ENCODE measurements at places on chromosomes 4 and X.

DNA sequence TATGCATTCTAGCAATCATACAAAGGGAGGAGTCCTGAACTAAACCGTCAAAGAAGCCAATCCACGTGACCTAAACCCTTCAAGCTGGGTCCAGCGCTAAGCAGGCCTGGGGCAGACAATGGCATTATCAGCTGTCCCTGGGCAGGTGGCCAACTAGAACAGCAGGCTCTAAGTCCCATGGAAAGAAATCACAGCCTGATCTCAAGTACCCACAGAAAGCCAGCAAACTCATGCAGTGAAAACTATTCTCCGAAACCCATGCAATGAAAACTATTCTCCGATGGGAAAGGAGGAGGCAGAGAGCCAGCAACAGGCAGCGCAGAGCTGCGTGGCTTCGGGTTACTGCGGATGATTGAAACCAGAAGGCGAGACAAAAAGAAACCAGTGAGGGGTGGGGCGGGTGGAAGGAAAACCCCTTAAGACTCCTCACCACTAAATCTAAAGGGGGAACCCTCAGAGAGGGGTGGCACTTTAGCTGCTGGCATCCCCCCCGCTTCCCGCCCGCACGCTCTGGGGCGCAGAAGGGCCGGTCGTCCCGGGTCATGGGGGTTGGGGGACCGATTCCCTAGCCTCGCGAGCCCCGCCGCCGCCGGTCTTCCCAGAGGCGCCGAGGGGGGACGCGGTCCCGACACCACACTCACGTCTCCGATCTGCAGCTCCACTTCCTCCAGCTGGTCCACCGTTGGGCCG, 567 bp downstream of the C4orf46 start:
- DNase-seq = peak; percentile 93

DNA sequence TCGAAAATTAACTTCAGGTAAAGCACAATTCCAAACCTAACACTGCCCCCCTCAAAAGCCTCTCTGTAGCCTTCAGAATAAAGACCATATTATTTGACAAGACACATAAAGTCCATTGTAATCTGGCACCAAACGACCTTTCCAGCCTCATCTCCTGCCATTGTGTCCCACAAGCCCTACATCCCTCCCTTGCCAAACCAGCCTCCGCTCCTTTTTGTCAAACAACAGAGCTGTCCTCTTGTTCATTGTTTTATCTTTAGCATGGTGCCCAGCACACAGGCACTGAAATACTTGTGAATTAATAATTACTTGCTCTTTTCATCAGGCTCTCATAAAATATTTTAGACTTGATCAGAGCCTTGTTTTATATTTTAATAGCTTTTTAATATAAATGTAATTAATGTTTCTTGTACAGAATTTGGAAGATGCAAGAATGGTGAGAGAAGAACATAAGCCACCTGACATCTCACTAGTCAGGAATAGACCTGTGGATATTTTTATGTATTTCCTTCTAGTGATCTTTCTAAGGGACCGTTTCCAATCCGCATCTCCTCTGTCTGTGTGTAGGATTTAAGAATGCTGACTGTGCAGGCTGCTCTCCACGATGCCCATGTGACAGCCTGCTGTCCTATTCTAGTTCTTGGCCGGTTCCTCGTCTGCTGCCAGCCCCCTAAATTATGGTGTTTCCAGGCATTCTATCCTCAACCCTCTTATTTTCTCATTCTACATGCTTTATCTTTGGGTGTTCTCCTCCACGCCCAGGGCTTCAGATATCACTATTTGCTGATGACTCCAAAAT, 3.0 kb upstream of the IRF2 start:
- no peak for DNase-seq

- DNase-seq = no peak
Observed at GRCh38 chr4:168743601-168744000, 246.7 kb downstream of the PALLD start.

- DNase-seq = no peak
Observed at GRCh38 chrX:53160297-53160983, 64.6 kb downstream of the KDM5C start.

- DNase-seq = no peak
Observed at GRCh38 chrX:153903238-153903980, 1.1 kb upstream of the AVPR2 start.

DNA sequence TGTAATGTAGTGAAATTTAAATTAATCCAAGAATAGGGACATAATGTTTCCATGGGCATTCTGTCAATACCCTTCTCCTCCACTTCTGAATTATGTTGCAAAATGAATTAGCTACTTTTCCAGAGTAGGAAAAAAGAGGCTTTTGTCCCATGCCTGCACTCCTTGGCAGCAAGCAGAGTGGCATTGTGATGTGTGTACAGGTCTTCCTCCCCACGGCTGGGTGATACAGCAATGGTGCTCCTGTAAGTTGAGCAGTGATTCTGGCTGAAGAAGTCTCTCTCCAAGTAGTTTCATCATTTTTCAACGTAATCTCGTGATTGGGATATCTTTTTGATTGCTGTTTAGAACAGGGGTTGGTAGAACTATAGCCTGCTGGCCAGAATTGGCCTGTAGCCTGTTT, 59.9 kb downstream of the KIT start:
- no peak for DNase-seq

DNA sequence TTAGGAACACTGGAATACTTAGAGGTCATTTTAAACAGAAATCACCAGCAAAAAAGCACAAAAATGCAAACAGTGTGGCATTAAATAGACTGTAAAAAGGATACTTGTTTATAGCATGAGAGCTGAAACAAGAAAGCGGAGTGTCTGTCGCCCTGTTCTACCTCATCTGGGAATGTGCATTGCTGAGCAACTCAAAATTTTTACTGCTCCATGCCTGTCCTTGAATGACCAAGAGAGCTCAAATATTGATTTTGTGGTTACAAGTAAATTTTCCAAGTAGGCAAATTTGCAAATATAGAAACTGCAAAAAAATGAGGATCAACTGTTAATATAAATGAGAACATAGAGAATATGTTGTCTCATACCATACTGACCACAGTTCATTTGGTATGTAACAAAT, 25.5 kb downstream of the AP1AR start:
- no peak for DNase-seq

DNA sequence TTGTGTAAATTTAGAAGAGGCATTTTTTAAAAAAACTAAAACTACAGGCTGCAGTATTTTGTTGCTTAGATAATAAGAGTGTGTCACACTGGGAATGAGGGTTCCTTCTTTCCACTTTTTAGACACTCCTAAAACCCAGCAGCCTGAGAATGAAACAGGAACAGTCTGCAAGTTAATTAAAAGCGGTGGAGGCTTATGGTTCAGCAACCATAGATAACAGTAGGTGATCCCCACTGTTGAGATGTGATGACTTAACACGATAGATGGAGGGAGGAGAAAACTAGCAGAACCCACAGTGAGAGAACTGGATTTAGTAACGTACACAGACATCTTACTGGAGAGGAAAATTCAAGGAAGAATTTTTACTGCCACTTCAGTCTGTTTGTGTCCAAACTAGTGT, 767.3 kb downstream of the C4orf33 start:
- DNase-seq = no peak

DNA sequence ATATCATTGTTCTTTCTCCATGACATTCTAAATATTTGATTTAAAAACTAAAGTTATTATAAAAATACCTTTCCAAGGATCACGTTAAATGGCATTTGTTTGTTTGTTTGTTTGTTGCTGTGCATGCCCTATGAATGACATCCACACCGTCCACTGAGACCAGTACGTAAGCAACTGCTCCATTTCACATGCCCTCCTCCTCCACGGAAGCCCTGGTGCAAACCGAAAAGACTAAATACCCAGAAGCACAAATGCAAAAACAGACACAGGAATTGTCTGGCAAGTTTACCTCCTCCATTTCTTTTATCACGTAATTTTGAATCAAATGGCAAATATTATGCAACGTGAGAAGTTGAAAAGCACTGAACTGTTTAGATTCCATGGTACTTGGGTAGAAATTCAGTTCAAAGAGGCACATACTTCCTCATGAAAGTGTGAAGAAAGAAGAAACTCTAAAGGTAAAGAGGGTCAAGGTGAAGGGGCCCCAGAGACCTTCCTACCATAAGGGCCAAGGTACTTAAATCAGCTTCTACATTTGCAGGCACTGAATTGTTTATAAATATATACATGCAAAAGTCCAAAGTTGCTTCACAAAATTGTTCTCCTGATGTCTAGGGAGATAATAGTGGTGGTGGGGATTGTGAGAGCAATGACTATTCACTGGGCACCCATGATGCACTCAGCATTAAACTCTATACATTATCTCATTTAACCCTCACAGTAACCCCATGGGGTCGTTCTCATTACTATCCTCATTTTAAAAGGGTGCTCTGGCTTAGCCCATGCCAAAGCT, 23.4 kb downstream of the IRF2 start:
- DNase-seq = no peak

DNA sequence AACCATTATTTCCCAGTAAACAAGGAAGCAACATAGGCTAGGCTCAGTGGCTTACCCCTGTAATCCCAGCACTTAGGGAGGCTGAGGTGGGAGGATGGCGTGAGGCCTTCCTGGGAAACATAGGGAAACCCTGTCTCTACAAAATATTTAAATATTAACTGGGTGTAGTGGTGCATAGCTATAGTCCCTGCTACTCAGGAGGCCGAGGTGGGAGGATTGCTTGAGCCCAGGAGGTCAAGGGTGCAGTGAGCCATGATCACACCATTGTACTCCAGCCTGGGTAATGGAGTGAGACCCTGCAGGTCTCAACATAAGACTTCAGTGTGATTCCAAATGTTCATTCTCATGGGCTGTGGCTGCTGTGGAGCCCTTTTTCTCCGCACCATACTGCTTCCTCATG, 34.9 kb downstream of the FHDC1 start:
- DNase-seq = no peak

GRCh38 chrX:17559728-17560379, 177.4 kb upstream of the SCML1 start:
- DNase-seq = peak; percentile 1

GRCh38 chrX:12989461-12989860, 14.6 kb downstream of the TMSB4X start:
- DNase-seq = no peak

- peak; percentile 37 for DNase-seq
Observed at GRCh38 chr4:47442980-47443379, 20.5 kb downstream of the COMMD8 start.

DNA sequence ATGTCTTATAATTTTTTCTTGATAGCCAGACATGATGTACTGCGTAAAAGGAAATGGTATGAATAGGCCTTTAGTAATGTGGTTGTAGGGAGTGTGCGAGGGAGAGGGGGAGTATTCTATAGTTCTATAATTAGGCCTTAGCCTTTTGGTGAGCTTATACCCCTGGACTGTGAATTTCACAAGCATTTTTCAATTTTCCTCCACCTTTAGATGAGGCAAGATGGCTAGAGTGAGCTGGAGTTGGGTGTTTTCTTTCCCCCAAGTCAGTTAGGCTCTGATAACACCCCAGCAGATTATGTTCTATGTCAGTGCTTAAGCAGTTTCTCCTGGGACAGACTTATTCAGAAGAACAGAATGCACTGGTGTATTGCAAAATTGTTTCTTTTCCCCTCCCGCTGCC, 210.2 kb upstream of the NPY2R start:
- DNase-seq = no peak

DNA sequence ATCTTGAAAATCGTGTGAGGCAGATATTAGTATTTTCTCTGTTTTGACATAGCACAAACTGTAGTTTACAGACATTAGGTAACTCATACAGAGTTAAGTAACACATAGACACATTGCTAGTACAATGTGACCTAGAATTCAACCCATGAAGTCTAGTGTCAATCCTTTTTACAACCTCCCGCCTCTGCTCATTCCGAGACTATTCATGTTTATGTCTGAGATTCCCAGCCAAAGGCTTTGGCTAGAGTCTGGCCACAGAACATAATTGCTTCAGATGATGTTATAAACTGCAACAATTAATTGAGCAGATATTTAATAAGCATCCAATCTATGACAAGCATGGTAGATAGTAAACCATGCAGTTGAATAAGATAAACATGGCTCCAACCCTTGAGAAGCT, 841.0 kb downstream of the STIM2 start:
- DNase-seq = no peak

GRCh38 chr4:1939664-1940509, 68.7 kb downstream of the NSD2 start:
- no peak for DNase-seq

DNA sequence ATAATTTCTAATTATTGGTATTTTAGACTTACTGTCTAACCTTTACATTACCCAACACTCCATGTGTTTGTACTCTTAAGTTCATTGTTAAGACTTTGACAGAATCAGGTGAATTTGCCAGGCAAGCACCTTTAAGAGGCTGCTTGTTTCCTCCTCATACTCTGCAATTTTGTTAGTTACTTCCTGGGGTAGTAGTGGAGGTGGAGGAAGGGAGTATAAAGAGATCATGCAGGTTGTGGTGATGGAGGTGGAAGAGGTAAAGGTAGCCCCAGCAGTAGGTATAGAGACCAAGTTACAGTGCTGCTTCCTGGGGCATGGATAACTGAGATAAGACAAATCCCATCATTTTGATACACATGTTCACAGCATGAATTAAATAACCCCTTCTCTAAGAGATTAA, 6.7 kb downstream of the WDR44 start:
- no peak for DNase-seq

DNA sequence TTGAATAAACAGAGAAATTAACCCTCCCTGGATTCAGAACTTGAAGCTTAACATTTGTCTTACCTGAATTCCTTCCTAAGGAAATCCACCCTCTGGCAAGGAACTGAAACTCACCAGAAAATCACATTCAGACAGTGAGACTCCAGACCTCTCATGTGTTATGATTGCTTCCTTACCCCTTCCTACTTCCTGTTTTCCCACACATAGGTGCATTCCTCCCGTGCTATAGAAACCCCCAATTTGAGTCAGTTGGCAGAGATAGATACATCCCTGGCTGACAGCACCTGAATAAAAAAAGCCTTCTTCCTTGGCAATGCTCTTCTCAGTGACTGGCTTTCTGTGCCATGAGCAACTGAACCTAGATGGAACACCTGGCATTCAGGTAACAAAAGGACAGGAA, 157.0 kb upstream of the SMIM31 start:
- no peak for DNase-seq

GRCh38 chr4:8443801-8444200, 3.2 kb downstream of the TRMT44 start:
- DNase-seq = no peak

- DNase-seq = peak; percentile 20
Observed at GRCh38 chrX:118115953-118116712, 477 bp downstream of the KLHL13 start.

GRCh38 chr4:164428561-164428960, 325.4 kb upstream of the SMIM31 start:
- no peak for DNase-seq

- DNase-seq = no peak
Observed at GRCh38 chr4:184039963-184040383, 134.9 kb downstream of the STOX2 start.

GRCh38 chr4:86220121-86220520, 139.7 kb downstream of the MAPK10 start:
- DNase-seq = no peak

GRCh38 chr4:75907966-75908365, 5.7 kb upstream of the PPEF2 start:
- DNase-seq = peak; percentile 9

DNA sequence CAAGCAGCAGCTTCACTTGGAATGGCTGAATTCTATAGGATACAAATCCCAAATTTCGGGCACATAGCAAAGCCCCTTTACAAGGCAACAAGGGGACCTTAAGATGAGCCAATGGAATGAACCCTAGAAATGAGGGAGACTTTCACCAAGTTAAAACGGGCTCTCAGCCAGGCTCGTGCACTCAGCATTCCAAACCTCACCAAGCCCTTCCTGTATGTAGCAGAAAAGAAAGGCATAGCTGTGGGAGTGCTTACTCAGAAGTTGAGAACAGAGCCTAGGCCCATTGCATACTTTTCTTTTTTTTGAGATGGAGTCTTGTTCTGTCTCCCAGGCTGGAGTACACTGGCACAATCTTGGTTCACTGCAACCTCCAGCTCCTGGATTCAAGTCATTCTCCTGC, 10.8 kb upstream of the HERC5 start:
- DNase-seq = no peak
